ENCODE measurements at places on chromosomes 1 and 21.

- no peak for DNase-seq
These were observed 117.7 kb downstream of the EIF4G3 start for GRCh38 chr1:21059021-21059420.

DNA sequence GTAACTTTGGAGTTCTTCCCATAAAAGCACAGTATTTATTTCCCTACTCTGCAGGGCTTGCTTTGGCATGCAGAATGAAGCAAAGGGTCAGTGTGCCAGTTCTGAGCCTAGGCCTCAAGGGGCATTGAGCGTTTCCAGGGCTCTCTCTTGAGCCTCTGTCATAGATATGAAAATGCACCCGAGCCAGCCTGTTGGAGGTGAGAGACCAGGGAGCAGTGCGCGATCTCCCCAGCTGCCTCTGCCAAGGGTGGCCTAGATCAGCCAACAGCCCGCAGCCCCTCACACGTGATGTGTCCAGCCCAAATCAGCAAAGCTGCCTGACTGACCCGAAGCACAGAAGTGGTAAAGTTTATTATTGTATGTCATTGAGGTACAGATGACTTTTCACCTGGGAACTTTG is 63.7 kb downstream of the TENT5C start:
- no peak for DNase-seq

- peak; percentile 41 for DNase-seq
These were observed 26.2 kb downstream of the ENAH start for GRCh38 chr1:225626698-225627097.

DNA sequence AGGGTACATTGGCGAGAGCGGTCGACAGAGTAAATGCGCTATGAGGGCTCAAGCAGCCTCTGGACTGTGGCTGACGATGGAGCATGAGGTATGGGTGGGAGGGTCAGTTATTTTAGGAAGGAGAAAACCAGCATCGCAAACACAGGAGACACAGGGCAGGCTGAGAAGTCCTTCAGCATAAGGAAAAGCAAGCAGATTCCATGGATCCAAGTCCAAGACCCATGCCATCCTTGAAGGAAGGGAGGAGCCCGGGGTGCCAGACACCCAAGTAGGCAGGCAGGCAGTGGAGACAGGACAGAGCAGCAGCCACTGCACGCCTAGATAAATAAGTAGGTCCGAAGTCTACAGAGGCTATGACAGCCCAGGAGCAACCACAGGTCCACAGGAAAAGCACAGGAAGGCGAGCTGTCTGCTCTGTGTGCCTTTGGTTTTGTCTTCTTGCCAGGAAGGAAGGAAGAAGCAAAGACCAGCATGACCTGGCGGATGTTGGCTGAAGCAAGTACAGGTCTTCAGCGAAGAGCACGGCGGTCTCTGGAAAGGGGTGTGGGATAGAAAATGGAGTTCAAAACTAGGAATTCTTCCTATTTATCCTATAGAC is 76.4 kb upstream of the SLC45A1 start:
- DNase-seq = no peak

GRCh38 chr1:200479816-200480215 is 70.0 kb upstream of the ZNF281 start:
- no peak for DNase-seq

DNA sequence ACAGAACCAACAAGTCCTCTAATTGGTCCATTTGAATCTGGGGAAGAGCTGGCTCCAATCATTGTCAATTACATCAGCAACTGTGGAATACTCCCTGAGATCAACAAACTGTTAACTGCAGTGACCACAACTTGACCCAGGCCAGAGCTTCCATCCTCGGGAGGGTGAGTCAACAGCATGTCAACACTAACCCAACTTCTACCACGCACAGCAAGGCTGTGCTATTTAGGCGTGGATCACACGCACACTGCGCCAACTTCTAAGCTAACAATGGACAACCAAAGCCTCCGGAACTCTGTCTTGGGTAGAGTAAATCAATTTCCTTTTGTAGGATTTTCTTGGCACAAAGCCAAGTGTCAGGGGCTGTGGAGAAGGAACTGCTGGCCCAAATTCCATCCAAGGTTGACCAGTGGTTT is 30.4 kb downstream of the APP start:
- DNase-seq = peak; percentile 94

GRCh38 chr1:219000631-219001030 is 173.0 kb upstream of the LYPLAL1 start:
- DNase-seq = no peak

DNA sequence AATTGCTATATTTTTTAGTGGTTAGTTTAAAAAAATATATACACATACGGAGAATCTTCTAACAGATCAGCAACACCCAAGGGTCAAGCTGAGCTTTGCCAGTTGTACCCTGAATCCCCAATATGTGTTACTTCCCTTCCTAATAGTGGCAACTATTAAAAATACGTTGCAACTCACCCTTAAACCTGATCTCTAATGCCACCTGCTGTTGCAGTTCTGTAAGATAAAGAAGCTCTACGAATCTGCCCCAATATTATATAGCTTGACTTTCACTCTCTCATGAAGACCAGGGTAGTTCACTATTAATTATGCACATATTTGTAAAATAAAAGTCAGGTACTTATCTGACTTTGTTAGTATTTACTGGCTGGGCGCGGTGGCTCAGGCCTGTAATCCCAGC is 58.4 kb downstream of the ASH1L start:
- peak; percentile 46 for DNase-seq

DNA sequence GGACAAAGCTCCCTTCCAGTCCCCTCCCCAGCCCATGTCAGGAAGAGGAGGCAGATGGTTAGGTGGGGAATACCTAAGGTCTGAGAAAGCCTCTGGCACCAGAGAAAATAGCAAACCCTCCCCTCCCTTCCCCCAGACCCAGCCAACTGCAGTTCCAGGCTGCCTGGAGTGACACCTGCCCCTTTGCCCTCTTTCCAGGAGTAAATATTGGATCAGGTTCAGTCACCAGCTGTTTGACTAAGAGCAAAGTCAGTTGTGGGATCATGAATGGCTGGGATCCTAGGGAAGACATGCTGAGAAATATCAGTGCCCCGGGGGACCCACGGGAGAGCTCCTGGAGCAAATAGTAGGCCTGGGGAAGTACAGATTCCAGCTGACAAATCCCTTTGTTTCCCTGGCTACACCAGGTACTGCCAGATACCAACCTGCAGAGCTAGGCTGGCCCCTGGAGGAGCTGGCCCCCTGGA is 12.2 kb upstream of the CDK18 start:
- peak; percentile 44 for DNase-seq

- no peak for DNase-seq
These were observed 187.7 kb downstream of the FCRL5 start for GRCh38 chr1:157364612-157365011.

DNA sequence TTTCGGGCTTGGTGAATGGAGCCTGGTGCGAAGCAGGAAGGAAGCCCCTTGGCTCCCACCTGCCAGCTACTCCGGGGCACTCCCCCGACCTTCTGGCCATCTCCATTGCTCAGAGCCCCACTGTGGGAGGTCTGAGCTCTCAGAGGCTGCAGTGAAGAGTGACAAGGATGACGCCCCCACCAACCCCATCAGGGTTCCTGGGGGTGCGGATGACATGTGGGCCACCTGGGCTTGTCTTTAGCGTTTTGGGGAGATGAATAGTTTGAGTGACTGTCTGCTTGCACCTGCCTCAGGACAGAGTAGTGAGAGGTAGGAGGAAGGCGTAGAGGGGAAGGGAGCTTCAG is 43.2 kb upstream of the LBR start:
- DNase-seq = no peak

DNA sequence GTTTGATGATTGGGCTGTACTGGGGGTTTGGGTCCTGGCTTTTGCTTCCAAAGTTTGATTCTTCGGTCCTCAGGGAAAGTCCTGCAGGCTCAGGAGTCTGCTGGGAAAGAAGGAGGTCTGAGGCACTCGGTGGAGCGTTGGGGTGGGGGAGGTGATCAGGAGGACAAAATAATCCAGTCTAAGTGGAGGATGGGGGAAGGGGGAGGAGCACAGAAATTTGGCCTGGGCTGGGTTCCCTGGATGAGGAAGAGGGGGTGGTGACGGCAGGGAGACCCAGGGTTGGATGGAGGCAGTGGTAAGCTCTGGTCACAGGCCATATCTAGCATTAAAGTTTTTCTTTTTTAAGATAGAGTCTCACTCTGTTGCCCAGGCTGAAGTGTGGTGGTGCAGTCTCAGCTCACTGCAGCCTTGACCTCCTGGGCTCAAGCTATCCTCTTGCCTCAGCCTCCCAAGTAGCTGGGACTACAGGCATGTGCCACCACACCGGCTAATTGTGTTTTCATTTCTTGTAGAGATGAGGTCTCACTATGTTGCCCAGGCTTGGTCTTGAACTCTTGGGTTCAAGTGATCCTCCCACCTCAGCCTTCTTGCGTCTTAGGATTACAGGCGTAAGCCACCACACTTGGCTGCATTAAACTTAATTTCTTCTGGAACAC is 6.8 kb downstream of the SH2D2A start:
- DNase-seq = no peak

GRCh38 chr21:46142582-46143473 is 12.6 kb downstream of the FTCD start:
- DNase-seq = no peak

GRCh38 chr1:43463479-43463878 is 9.7 kb upstream of the HYI start:
- DNase-seq = no peak

- DNase-seq = no peak
These were observed 305.7 kb downstream of the TM2D1 start for GRCh38 chr1:61419196-61419595.

- no peak for DNase-seq
These were observed 11.7 kb downstream of the BPNT1 start for GRCh38 chr1:220077887-220078286.

DNA sequence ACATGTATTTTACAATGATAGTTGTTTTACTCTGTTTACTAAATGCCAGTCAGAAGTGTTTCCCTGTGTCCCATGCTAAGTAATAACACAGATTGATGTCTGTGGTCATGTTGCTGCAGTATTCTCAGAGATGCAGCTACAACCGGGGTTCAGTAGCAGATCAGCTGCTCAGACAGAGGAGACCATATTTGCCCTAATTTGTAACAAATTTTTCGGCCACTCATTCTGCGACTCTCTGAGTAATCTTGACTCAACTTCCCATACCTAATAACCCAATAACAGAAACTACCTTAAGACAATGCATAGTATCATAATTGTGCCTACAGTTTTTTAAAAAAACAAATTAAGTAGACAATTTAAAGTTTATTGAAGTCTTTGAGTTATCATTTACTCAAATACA is 32.6 kb downstream of the NIBAN1 start:
- no peak for DNase-seq

DNA sequence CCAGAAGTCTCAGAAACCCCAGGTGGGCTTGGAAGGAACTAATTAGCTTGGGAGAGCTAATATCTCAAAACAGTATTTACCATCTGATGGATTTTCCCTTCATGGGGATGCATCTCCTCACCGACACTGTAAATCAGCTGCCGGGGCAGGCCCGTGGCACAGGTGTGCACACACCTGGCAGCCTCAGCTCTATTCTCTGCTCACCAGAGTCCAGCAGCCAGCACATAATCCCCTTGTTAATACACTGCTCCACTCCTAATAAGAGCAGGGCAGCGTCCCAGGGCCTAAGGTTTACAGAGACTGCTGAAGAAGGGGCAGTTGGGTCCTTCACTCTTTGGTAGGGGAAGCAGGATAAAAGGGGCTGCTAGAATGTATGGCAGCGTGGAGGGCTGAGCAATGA is 200.0 kb downstream of the TOMM20 start:
- DNase-seq = no peak

- DNase-seq = no peak
These were observed 57.8 kb downstream of the RHOU start for GRCh38 chr1:228793032-228793431.

DNA sequence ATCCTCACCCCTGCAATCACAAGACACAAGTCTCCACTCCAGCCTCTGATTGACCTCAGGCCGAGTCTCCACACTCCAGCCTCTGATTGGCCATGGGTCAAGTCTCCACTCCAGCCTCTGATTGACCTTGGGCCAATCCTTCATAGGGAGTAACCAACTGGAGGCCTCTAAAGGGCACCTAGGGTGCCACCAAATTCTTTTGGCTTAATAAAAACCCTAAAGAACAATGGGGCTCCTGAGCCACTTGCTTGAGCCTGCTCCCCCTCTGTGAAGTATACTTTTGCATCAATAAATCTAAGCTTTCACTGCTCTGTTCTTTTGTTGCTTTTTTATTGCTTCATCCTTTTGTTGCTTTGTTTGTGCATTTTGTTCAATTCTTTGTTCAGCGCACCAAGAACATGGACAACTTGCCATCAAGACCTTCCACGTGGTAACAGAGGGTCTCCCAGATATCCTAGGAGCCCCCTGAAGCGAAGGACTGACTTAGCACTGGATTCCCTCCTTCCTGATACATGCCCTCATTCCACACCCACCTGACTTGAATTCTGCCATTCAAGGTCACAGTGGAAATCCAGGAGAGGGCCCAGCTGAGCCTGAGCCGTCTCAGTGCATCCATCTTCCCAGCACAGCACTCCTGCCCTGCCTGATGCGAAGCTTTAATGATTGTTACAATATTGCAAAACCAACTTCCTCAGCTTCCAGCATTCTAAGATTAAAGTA is 152.9 kb downstream of the NPHP4 start:
- DNase-seq = no peak

- no peak for DNase-seq
These were observed 200.8 kb upstream of the VAMP3 start for GRCh38 chr1:7570311-7570710.

DNA sequence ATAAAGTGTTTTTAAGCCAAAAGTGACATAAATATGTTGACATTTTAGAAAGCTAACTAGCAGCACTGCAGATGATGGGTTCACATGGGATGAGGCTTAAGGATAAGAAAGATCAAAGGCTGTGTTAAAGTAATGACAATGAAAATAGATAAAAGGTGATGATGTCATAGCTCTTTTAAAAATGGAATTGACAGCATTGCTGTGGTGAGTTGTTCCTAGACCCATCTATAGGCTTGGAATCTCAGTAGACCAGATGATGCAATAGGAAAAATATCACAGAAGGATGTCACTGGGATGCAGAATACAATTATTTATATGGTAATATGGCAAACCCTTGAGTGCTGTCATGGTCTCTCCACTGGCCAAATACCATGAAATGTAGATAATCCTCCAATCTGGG is 286.0 kb downstream of the PLA2G4A start:
- no peak for DNase-seq
